ENCODE measurements at places on chromosomes 2 and 18. TPM values are rescaled to one million over a fixed set of nuclear protein-coding genes. Genes with fewer than 3 reads are reported as not detected.

VIL1 gene
- 0.11 TPM for total RNA-seq

NOP58 gene
- 393 TPM for total RNA-seq

CPO gene
- total RNA-seq: not detected

DNA sequence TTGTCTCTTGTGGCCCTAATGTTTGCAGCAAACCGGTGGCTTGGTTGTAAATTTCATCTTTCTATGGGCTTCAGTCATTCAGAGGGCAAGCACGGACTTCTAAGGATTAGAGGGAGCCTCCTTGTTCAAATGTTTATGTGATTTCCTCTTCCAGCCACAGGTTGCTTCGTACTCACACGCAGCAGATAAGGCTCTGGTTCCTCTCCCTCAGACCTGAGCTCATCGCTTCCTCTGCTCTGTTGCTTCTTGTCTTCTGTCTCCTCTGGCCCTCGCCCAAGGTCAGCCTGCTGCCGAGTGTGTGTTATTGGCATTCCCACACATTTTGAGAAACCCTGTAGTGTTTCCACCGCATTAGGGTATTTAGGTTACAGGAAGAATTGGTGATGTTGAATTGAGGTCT, 44.0 kb downstream of the MYL12B start:
- DNase-seq: no peak

DNA sequence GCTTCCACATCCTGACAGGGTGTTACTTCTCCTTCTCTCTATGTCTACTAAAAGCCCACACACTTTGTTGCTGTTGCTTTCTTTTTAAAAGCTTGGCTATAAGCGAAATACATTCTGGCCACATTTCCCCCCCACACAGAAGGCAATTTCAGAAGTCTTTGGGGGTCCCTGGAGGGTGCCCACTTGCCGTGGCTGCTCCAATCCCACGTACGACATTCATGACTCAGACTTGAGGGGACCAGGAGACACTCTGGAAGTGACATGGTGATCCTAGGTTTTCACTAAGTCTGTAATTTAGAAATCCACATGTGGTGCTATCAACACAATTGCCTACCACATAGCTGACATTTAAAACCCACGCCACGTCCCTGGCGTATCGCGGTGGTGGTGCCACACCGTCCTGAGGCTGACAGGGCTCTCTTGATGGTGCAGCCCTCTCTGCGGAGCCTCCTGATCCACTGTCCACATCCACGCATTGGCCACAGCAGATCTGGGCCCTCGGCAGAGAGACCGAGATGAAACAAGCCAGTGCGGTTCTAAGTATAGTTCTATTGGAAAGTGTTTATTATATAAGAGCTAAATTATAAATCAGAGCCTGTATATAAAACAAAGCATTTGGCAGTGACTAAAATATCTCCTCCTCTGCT, 42.4 kb downstream of the CYP27C1 start:
- no peak for DNase-seq

GRCh38 chr2:66790651-66791181, 355.8 kb downstream of the MEIS1 start:
- DNase-seq: no peak

DNA sequence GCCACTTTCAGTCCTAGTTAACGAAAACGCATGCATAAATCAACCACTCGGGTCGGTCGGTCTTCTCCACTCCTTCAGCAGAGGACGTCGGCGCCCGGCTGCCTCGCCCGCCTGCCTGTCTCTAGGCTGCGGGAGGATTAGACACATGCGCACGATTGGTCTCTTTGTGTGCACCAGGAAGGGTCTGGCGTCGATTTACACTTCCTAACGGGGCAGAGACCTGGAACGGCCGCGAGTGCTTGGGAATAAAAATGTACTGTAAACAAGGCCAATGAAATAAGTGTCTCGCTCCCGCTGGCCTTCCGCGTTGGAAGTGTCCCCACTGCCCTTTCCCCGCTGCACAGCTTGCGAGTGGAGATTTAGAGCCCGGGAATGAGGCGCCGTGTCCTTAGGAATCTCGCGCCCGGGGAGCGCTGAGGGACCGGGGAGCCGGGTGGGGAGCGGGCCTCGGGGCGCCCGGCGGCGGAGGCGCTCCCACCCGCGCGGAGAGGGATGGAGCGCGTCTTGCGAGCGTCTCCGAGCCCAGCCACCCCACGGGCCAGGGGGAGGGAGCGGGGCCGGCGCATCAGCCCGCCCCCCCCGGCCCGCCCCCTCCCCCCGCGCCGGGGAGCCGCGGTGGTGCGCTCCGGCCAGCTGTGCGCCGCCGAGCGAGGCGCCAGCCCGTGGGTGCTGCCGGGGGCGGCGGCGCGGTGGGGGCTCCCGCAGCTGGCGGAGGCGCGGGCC, at the start of gene DOK6:
DOK6 (plus strand) TSS at position 636 of the 723 bp plus-strand sequence.
- no peak for DNase-seq

- no peak for DNase-seq
Observed at GRCh38 chr2:70930371-70931329, 5.0 kb upstream of the ATP6V1B1 start.
